ENCODE measurements at places on chromosomes 2 and 18.

DNA sequence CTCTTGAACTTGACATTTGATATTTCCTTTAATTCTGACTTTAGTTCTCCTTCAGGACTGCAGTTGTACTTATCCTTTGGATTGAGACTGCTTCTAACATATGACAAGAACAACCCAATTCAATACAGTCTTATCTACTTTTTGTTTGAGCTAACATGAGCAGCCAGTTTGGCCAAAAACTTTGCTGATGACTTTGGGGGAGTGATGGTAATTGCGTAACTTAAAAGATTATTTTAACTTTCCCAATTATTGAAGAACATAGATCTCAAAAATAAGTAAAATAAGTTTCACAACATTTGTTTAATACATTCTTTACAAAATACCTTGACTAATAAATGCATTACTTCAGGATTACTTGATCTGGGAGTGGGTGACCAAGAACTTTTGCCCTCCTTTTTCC lies 1311.1 kb upstream of the NRXN1 start:
- DNase-seq: no peak

- no peak for DNase-seq
Observed at GRCh38 chr2:144166743-144167142, 353.2 kb downstream of the ZEB2 start.

DNA sequence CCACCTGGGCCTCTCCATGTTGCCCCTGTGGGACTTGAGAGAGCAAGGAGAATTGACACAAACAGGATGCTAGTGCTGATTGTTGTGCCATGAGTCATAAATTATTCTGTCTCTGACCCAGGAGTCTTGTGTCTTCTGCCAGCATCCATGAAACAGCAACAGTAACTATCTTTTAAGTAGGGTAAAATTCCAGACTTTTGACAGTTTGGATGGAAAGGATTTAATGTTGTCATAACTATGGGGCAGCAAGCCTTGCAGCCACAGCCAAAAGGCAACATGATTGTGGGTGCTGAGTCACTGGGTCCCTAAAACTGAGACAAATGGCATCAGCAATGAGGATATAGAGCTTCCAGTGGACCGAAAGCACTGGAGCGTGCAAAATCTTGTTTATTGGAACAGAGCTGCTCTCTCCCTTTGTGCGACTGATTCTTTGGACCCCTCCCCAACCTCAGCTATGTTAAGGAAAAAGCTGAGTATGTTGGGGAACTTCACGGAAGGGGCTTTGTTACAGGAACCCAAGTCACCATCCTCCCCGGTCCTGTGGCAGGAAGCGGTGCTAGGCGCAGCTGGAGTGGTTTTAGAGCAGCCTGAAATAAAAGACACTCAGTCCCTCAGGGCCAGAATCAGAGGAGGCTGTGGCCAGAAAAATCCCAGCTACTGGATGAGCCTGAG lies 9.6 kb upstream of the ITPRIPL1 start:
- peak; percentile 43 for DNase-seq

- no peak for DNase-seq
Observed at GRCh38 chr2:231110551-231110950, 14.3 kb downstream of the HTR2B start.

DNA sequence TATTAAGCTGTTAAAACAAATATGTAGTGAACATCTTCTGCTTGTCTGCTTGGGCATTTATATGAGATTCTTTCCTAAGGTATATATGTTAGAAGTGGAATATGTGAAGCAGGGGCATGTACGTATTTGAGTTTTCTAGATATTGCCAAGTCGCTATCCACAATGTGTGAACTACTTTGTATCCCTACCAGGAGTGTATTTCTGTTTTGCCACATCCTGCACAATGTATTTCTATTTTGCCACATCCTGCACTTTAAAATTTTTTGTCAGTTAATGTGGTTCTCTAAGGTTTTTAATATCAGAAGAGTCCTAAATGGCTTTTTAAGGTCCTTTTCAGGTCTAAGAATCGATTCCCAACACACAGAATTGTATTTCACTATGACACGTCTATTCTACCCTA lies 141.7 kb upstream of the ATP5MC3 start:
- no peak for DNase-seq

DNA sequence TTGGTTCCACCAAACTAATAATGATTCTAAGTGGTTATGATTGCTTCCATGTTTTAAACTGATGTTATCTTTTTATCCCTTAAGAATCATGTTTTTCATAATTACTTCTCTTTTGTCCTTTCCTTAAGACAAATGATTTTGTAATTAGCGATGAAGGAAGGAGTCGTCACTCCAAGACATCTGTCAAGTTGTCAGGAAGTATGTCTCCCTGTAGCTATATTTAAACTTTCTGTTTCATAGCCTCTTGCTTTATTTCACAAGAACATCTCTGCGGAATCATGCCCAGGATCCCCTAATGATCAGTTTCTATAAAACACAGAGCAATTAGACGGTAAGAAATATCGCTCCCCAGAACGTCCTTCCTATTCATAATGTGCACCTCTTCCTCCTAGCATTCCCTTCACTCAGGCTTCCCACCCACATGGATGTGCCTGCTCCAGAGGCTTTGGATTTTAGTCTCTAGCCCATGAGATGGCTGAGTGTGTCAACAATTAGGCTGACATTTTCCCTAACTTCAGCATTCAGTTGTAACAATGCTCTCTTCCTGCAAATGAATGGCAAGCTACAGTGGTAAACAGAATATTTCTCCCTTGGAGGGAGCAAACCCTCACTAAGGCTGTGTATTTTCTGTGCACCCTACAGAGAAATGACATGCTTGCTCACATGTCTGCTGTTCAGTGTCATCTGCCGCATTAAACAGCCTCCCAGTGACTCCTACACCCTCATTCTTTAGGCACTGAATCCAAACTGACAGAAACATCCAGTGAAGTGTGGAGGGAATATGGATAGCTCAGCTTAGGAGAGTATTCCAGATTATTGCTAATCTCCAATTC lies 879.6 kb upstream of the CELF4 start:
- no peak for DNase-seq

DNA sequence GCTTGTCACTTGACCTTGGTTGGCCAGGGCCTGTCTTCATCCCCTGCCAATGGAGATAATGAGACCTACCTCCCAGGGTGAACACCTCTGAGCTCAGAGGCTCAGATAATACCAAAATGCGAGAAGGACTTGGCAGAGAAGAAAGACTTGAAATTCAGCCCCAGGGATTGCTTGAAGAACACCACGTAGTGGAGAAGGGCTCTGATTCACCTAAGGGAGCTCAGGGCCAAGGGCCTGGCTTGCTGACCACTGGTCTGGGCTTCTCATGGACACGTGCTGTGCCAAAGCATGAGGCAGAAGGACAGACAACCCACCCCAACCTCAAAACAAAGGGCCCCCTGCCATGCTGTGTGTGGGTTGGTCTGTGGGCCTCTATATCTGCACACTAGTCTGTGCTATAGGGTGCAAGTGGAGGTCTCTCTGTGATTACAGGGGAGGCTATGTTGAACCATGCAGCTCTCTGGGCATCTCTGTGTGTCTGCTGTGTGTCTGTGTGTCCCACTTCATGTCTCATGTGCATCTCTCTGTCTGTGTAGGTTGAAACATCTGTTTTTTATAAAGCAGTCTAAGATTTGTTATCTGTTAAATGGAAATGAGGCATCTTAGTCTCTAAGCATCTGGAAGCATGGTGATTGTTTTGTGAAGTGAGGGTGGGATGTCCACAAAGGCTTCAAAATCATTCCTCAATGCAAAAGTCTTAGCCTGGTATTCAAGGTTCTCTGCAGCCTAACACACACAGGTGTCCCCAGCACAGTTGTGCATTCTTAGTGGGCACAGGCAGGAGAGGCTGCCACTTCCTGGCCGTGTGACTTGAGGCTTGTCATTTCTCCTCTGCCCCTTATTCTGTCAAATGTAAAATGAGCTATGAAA lies 61.0 kb upstream of the EPAS1 start:
- DNase-seq: peak; percentile 10

DNA sequence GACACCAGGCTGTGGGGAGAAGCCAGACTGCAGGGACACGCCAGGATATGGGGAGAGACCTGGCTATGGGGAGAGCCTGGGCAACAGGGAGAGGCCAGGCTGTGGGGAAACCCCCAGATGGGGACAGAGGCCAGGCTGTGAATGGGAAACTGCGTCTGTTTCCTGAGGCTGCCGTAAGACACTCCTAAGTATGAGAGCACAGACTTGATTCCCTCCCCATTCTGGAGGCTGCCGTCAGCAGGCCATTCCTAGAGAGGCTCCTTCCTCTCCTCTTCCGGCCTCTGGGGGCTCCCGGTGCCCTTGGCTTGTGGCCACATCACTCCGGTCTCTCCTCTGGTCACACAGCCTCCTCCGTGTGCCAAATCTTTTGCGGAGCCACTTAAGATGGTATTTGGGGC lies 32.3 kb downstream of the ADI1 start:
- DNase-seq: no peak

- DNase-seq: no peak
Observed at GRCh38 chr2:196980473-196980872, 54.0 kb upstream of the PGAP1 start.

DNA sequence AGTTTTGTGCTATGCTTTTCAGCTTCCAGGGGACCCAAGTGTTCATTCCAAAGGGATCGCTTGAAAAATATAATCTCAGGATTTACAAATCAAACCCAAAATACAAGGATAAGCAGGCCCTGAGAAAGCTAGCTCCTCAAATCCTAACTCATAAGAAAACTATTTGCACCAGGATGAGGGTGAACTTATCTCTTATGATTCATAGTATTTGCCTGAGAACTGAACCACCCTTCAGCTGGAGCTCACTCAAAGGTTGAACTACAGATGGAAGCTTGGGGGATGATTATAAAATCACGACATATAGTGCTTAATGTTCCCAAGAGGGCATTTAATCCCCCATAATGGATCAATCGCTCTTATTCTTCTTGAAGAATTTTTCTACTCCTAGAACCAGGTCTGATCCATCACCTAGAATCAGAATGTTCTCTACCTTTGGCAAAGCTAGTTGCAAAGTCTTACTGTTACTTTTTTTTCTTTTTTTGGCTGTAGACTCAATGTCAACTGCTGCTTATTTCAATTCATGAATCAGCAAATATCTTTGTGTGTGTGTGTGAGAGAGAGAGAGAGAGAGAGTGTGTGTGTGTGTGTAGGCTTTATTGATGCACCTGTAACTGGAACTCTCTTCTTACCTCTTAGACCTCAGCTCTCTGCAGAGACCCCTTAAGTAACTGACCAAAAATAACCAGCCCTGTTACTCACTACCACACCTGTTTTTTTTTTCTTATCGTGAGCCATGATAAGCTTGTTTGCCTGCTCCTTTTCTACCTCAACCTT lies 44.8 kb downstream of the ARL4C start:
- no peak for DNase-seq

DNA sequence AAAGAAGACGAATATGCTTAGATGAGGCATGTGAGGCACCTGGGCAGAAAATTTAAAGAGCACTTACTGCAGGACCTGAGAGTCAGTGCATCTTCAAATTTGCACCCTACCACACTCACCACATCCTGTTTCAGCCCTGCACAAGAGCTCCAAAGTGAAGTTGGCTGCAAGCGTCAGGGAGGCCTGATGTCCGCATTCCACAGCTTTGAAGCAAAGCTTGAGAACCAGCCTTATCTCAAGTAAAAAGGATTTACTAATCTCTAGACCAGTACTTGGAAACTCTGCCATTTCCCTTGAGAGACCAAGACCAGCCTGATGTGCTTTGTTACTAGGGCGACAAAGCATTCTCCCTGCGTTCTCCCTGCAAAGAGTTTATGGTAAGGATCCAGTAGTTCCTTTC lies 3.4 kb upstream of the ASNSD1 start:
- DNase-seq: peak; percentile 92

DNA sequence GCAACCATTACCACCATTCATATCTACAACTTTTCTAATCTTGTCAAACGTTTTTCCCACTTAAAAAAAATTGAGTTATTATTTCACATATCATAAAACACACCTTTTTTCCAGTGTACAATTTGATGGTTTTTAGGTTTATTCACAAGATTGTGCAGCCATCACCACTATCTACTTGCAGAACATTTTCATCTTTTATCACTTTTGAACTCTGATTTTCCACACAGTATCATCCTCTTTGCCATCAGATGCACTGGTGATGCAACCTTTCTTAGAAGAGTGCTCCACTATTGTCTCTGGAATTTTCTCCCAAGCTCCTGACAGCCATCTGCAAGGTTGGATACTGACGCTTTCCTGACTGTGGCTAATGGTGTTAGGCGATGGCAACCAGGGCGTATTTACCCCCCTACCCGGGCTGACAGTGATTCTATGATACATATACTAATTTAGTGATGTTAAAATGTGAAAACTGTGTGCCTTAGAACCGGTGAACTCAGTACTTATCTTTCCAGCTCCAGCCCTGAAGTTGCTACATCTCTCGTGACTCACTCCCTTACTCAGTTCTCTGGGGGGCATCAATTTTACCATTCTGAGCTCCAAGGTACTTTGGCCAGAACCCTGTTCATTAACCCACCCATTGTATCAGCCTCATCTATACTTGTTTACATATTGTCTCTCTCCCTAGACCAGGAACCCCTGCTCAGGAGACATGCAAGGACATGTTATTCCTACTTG lies 105.4 kb upstream of the SPRED2 start:
- no peak for DNase-seq

Data from mesendoderm (in vitro differentiated cells).